ENCODE measurements at places on chromosomes 3 and 15.

DNA sequence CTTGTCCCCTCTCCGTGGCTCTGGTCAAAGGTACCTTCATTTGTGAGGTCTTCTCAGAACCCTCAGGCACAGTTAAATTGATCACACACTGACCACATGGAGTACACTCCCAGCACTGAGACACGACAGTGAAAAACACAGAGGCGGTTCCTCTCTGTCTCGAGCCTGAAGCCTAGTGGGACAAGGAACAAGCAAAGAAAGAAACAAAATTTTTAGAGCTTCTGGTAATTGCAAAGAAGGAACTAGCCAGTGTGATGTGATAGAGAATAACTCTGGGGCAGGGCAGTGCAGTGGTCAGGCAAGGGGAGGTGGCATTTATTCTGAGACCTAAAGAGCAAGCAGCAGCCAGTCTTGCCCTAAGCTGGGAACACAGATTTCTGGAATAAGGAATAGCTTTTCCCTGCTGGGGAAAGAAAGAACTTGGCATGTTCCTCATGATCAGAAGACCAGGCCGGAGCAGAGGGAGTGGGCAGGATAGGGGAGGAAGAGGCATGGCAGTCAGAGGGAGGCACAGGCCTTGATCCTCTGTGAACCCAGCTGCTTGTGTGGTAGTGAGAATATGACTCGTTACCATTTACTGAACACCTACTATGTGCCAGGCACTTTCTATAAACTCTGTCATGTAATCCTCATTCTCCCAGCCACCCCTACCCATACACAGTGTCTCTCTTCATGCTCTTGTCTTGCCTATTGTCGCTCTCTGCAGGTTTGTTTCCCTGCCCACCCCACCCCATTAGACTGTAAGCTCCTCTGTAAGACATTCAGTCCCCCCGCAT is 262.3 kb upstream of the HES1 start:
- DNase-seq: no peak

- DNase-seq: no peak
Measured at GRCh38 chr3:135181408-135181807, 386.3 kb downstream of the EPHB1 start.

DNA sequence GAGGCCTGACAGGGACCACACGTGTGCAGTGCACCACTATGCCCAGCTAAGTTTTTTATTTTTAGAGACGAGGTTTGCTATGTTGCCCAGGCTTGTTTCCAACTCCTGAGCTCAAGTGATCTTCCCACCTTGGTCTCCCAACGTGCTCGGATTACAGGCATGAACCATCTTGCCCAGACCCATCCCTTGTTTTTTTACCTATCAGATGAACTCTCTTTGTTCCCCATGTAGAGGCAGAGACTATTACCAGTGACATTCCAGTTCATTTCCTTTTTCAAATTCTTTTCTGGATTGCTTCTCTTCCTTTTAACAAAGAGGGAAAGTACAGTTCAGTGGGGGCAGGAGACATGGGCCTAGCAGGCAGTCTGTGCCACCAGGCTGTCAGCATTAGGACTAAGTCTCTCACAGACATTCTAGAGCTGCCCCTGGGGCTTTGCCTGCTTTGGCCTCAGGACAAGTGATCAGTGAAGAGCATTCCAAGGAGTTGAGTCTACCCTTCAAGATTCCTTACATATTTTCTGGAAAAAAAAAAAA is 103.5 kb upstream of the SLC7A14 start:
- no peak for DNase-seq

DNA sequence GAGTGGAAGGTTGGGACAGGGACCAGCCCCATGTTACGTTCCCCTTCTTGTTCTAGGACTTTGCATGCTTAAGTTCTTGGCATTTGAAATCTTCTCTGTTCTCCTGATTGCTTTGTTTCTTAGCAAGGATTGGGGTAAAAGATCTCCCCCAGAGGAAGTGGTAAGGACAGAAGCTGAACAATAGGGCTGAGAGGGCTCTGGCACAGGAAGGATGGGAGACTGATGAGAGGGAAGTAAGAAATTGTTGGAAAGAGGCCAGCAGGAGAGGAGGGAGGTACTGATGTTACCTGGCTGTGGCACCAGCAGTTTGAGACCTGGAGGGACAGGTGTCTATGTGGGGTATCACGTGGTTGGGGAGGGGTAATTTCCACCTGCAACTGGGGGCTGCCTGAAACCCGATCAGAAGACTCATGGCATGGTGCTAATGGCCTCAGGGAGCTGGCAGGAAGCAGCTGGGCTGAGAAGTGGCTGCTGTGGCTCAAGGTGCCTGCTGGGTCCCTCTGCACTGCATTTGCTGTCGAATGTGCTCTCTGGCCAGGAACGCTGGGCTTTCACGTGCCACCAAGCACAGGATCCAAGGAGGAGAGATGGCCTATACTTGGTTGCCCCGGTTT is 108.4 kb downstream of the LSM3 start:
- no peak for DNase-seq

- DNase-seq: no peak
Measured at GRCh38 chr3:62602129-62602770, 228.9 kb upstream of the FEZF2 start.

DNA sequence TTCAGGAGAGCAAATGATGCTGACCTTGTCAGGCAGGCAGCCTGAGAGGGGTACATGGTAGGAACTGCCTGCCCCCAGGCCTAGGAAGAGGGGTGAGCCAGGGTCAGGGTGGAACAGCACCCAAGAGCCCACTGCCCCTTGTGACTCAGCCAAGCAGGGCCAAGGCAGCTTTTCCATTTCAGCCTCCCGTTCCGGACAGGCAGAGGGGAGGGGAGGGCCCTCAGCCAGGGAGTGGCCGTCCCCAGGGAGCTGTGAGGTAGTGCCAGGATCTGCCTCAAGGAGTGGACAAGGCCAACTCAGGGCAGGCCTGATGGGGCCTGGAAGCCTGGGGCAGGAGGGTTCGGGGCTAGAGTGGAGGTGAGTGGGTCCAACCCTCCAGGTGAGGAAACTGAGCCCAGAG is 5.1 kb upstream of the ANKRD63 start:
- DNase-seq: no peak

- no peak for DNase-seq
Measured at GRCh38 chr3:149199474-149199873, 22.2 kb downstream of the CP start.

DNA sequence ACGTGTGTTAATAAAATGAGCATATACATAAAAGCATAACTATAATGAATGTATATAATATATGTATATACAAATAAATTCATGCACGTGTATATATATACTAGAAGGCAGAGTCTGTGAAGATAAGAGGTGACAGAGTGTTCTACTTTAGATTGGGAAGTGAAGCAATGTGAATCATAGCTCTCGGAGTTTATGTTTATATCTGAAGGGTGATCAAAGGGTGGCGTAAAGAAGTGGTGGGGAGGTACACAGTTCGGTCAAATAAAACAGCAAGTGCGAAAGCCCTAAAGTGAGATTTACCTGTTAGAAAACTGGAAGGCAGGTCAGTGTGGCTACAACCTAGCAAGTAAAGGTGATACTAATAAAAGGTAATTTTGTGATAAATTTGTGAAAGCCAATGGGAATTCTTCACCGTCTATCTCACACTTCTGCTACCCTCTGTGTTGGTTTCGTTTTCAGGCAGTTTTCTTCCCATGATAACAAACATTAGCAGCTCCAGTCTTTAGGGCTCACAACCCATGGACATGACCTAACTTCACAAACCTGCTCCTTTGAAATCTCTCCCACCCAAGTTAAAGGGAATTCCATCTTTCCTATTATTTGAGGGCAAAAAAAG is 46.7 kb upstream of the BCHE start:
- DNase-seq: no peak
